ENCODE measurements at places on chromosomes 7 and 10. TPM values are rescaled to one million over a fixed set of nuclear protein-coding genes. Genes with fewer than 3 reads are reported as not detected.

The OIT3 gene
- total RNA-seq = not detected

GRCh38 chr10:34624323-34625153 is 190.6 kb downstream of the PARD3 start:
- no peak for DNase-seq
- H3K27ac ChIP-seq = no peak overlapping the region
- no peaks in the 10 kb centered on the region for H3K4me1 ChIP-seq
- H3K27me3 ChIP-seq = no peaks in the 10 kb centered on the region
- H3K4me3 ChIP-seq = no peak overlapping the region
- H3K36me3 ChIP-seq = no peaks in the 10 kb centered on the region

The PDZD7 gene
- not detected for total RNA-seq

The MMD2 gene
- not detected for total RNA-seq

The RINT1 gene
- total RNA-seq = 17.2 TPM

The GHRHR gene
- not detected for total RNA-seq

DNA sequence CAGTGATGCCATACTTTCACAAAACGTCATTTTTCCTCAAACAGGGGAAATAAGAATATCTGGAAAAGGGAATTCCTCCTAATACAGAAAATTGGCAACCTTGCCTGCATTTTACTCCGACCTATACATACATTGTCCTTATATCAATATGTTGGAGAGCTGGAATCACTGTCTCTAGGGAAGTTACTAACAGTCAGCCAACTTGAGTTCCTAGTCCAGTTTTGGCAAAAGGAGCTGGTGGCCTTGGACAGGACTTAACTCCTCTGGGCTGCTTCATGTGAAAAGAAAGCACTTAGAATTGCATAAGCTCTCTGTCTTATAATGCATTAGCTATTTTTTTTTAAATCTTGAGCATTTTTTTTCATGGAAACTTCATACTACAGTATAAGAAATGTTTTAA is 174.2 kb upstream of the HGF start:
- no peaks in the 10 kb centered on the region for H3K36me3 ChIP-seq
- H3K4me3 ChIP-seq = no peak overlapping the region
- H3K4me1 ChIP-seq = no peaks in the 10 kb centered on the region
- no peak for DNase-seq
- no peaks in the 10 kb centered on the region for H3K27me3 ChIP-seq
- no peak overlapping the region for H3K27ac ChIP-seq

DNA sequence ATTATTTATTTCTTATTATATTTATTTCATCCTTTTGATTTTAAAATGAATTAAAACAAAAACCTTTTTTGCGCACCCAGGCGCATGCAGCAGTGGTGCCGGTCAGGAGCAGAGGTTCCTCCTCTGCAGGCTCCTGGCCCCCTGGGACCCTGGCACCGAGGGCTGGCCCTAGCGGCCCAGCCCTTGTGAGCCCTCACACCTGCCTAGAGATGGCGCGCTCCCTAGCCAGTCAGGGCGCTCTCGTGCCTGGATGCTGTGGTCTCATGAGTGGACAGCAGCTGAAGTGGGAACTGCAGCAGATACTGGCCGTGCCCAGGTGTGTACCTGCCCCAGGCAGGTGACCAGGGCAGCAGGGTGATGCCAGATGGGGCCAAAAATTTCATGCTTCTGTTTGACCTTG is 13.8 kb downstream of the RET start:
- H3K27me3 ChIP-seq = no peaks in the 10 kb centered on the region
- no peak for DNase-seq
- no peak overlapping the region for H3K4me3 ChIP-seq

DNA sequence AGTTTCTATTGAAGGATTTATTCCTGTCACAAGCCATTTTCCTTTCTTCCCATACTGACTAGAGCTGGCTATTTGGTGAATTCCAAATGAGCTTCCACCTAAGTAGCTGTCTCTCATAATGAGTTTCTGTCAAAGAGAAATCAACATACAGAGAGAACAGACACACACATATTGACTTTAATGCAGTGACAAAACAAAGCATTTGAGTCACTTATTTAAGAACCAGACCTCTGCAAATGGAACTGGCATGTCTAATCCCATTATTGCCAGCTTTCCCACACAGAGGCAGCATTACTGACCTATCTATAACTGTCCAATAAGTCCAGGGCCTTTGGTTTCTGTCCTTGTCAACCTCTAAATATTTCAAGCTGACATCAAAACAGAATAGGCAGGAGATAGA is 179.3 kb upstream of the CSTF2T start:
- no peak for DNase-seq
- H3K36me3 ChIP-seq = no peaks in the 10 kb centered on the region
- H3K4me3 ChIP-seq = no peak overlapping the region
- H3K4me1 ChIP-seq = no peaks in the 10 kb centered on the region

DNA sequence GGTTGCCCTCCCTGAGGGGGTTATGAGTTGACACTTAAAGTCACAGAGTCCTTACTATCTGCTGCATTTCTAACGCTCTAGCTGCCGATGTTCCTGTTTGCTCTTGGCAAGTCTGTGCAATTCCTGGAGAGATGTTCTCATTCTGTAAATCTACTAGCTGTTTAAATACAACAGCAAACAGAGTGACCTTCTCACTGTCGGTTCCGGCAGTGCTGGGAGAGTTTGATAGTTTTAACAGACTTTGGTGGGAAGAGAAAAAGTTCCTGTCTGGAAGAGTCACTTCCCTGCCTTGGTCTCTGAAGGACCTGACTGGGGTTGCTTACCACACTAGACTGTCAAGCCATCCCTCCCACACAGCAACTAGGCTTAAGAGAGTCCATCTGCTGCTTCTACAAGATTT is 63.3 kb upstream of the ELMO1 start:
- DNase-seq = no peak
- no peaks in the 10 kb centered on the region for H3K36me3 ChIP-seq
- no peaks in the 10 kb centered on the region for H3K4me1 ChIP-seq
- H3K27ac ChIP-seq = no peak overlapping the region
- H3K27me3 ChIP-seq = no peaks in the 10 kb centered on the region

The MAT1A gene
- total RNA-seq = 0.29 TPM

DNA sequence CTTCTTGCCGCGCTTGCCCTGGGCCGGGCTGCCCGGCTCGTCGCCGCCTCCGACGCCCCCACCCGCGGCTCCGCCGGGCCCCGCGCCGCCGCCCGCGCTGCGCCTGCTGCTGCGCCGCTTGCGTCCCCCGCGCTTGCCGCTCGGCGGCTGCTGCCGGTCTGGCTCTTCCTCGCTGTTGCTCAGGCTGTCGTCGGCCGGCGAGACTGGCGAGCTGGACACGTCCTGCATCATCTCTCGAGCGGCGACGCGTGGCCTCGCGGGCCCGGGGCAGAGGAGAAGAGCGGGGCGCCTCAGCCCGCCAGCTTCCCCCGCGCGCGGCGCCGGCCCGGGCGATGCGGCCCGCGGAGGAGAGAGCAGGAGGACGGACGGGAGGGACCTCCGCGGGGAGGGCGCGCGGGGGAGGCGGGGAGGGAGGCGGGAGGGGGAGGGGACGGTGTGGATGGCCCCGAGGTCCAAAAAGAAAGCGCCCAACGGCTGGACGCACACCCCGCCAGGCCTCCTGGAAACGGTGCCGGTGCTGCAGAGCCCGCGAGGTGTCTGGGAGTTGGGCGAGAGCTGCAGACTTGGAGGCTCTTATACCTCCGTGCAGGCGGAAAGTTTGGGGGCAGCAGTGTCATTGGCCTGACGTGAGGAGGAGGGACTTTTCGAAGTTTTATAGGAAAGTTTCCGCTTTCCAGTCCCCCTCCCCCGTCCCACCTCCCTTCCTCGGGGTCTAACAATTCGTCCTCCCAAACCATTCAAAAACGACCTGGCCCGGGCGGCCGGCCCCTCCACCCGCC is at the start of gene TWIST1:
Gene TWIST1, minus strand, starts transcription at position 546 of the 779 bp plus-strand sequence. Its CDS starts 315 bp downstream, at position 231.
- H3K4me1 ChIP-seq = no peaks in the 10 kb centered on the region
- H3K36me3 ChIP-seq = no peaks in the 10 kb centered on the region

DNA sequence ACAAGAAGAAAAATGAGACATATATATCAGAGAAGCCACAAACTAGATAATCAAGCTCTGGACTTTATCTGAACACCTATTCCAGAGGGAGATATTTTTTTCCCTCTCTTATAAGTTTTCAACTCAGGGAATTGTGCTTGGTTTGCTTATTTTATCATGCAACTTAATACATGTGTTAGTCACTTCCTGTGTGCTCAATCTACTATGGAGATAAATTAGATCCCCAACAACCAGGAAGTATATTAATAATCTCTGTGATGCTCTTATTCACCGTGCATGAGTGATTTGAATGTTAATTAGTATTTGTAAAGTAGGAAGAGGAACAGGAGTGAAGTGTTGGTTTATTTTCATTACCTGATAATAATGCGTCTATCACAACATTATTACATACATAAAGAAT is 38.8 kb upstream of the ZNF365 start:
- H3K4me1 ChIP-seq = no peaks in the 10 kb centered on the region
- no peaks in the 10 kb centered on the region for H3K36me3 ChIP-seq
- H3K4me3 ChIP-seq = no peak overlapping the region
- no peak for DNase-seq
- no peaks in the 10 kb centered on the region for H3K27me3 ChIP-seq

DNA sequence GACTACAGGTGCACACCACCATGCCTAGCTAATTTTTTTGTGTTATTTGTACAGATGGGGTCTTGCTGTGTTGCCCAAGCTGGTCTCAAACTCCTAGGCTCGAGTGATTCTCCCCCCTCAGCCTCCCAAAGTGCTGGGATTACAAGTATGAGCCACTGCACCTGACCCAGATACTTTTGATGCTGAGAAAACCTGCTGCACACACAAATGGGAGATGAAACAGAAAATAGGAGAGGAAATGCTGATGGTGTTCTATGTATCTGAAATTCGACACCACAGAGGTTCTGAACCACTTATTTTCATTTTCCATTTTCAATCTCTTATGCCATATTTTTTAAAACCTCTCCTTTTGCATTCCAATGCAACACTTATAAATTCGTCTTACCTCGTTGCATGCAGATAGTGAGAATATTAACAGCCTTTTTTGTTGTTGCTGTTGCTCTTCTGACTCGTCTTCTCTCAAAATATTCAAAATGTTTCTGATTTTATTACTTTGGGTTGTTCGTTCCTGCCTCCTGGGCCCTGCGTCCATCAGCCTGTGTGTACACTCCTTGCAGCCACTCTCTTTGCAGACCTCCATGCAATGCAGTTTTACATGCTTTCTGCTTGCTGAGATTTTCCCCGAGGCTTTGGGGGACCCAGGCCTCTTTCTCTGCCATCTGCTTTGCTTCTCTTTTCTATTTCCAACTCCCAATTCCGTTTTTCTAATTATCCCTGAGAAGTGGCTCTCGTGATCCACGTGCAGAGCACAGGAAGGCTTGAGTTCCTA is 556.1 kb downstream of the GALNT17 start:
- DNase-seq = no peak
- H3K36me3 ChIP-seq = no peaks in the 10 kb centered on the region
- H3K4me3 ChIP-seq = no peak overlapping the region
- no peak overlapping the region for H3K27ac ChIP-seq

The SAP25 gene
- total RNA-seq = 7.0 TPM

GRCh38 chr10:13496164-13496563 is 32.6 kb downstream of the BEND7 start:
- no peaks in the 10 kb centered on the region for H3K4me1 ChIP-seq
- DNase-seq = no peak
- H3K4me3 ChIP-seq = no peak overlapping the region
- no peak overlapping the region for H3K27ac ChIP-seq
- no peaks in the 10 kb centered on the region for H3K36me3 ChIP-seq

DNA sequence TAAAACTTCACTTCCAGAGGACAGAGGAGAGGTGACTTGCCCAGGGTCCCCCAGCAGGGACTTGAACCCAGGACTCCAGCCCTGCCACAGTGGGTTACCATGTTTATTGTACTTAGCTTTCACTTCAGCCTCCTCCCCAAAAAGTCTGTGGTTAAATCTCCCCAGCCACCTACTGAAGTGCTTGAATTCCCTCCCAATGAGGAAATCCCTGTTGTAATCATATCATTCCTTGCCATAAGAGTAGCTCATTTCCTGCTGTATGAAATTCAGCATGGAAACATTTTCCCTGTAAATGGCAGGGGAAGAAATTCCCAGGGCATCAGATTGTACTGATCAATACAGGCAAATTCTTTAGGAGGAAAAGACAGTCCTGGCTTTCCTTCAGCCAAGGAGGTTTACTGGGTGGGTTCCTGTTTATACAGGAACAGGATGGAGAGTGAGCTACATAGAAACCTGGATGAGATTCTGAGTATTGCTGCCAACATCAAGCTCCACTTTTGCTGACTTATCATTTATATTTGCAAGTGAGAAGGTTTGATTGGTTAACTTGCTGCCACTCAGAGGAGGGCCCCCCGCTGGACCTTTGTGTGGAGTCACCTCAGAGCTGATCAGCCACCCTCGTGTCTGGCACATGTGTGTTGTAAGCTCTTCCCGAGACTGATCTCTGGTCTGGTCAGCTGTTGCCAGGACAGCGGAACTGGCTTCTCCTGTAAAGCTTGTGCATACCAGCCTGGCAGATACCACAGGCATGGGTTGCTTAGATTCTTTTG is 16.4 kb upstream of the PDZD8 start:
- H3K27ac ChIP-seq = no peak overlapping the region
- DNase-seq = no peak
- H3K4me3 ChIP-seq = no peak overlapping the region
- no peaks in the 10 kb centered on the region for H3K4me1 ChIP-seq
- no peaks in the 10 kb centered on the region for H3K27me3 ChIP-seq

DNA sequence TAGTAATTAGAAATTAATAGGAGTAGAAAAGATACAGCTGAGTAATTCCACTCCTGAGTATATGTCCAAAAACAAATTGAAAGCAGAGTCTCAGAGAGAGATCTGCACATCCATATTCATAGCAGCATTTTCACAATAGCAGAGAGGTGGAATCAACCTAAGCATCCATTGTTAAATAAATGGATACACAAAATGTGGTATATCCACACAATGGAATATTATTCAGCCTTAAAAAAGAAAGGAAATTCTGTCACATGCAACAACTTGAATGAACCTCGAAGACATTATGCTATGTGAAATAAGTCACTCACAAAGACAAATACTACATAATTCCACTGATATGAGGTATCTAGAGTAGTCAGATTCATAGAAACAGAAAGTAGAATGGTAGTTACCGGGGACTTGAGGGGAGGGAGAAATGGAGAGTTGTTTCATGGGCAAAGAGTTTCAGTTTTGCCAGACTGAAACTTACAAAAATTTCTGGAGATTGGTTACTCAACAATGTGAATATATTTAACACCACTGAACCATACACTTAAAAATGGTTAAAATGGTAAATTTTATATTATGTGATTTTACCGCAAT is 18.4 kb downstream of the VTI1A start:
- no peaks in the 10 kb centered on the region for H3K27me3 ChIP-seq
- H3K4me1 ChIP-seq = no peaks in the 10 kb centered on the region
- no peak for DNase-seq
- no peak overlapping the region for H3K4me3 ChIP-seq
- no peak overlapping the region for H3K27ac ChIP-seq
- H3K36me3 ChIP-seq = peaks cover 21% of the 10 kb centered on the region

Data from GM12878 (cell line).